ENCODE measurements at places on chromosomes 3 and 15.

- no peak for DNase-seq
Measured at GRCh38 chr15:38864122-38864521, 299.5 kb upstream of the RASGRP1 start.

GRCh38 chr3:188236271-188236670, 82.3 kb downstream of the LPP start:
- DNase-seq: no peak

DNA sequence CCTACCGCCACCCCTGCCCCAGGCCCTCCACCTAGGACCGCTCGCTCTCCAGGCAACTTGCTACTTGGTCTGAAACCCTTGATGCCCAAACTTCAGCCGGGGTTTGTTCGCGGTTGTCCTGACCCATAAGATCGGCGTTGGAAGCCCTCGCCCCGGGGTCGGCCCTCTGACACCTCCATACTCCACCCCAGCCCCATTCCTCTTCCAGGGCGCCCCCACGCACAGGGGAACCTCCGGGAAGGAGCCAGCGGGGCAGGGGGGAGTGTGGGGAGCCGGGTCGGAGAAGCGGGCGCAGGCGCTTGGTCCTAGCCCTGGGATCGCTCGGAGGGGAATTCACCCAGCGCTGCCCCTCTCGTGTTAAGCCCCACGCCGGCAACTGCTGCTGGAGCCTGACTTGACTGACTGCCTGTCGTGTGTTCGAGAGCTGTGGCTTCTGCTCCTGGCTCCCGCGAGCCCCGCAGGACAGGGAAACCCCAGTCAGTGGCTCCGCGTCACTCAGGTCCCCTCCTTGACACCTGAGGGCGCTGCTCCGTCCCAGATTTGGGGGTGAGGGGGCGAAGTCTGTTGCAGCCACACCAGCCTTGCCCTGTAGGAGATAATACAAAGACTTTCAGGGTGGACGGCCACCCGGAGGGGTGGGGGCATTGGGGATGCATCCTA, 675 bp downstream of the RYR3 start:
- DNase-seq: no peak

GRCh38 chr3:110865934-110866333, 205.7 kb upstream of the NECTIN3 start:
- DNase-seq: no peak

DNA sequence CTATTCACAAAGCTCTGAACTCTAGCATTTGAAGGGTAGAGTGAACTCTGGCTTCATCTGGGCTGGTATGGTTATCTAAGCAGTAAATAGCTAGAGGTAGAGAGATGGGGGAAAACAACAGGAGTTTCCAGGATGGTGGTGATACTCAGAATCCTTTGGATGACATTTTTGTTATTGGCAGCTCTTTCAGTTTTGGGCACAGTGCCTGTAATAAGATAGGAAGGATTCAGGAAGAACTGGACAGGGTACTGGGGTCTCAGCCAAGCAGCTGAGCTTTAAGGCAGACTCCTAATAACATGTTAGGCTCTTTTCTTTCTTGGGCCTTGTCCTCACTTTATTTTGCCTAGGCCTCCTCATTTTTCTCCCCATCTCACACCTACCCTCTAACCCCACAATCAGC, 338.5 kb downstream of the CADM2 start:
- no peak for DNase-seq
